Lung (tissue), 17 donors: ENCODE measurements at places on chromosomes 5 and 9. TPM values are rescaled to one million over a fixed set of nuclear protein-coding genes. Genes with fewer than 3 reads are reported as not detected.

GRCh38 chr5:90680921-90681563 is 122.4 kb downstream of the ADGRV1 start:
- no peak overlapping the region for H3K27ac ChIP-seq
- H3K4me3 ChIP-seq, result no peak overlapping the region
- DNase-seq, result no peak
- H3K4me1 ChIP-seq, result no peaks in the 10 kb centered on the region
- no peaks in the 10 kb centered on the region for H3K36me3 ChIP-seq

- no peak overlapping the region for H3K4me3 ChIP-seq
- H3K27me3 ChIP-seq, result no peaks in the 10 kb centered on the region
- H3K27ac ChIP-seq, result no peak overlapping the region
- no peaks in the 10 kb centered on the region for H3K36me3 ChIP-seq
- no peak for DNase-seq
- H3K4me1 ChIP-seq, result no peaks in the 10 kb centered on the region
These were observed 173.3 kb upstream of the CLINT1 start for GRCh38 chr5:158032246-158032645.

GRCh38 chr9:76957258-76957657 is 51.3 kb upstream of the PRUNE2 start:
- no peak for DNase-seq
- H3K27ac ChIP-seq, result no peak overlapping the region
- H3K36me3 ChIP-seq, result no peaks in the 10 kb centered on the region
- H3K4me3 ChIP-seq, result no peak overlapping the region
- no peaks in the 10 kb centered on the region for H3K4me1 ChIP-seq
- no peaks in the 10 kb centered on the region for H3K27me3 ChIP-seq

DNA sequence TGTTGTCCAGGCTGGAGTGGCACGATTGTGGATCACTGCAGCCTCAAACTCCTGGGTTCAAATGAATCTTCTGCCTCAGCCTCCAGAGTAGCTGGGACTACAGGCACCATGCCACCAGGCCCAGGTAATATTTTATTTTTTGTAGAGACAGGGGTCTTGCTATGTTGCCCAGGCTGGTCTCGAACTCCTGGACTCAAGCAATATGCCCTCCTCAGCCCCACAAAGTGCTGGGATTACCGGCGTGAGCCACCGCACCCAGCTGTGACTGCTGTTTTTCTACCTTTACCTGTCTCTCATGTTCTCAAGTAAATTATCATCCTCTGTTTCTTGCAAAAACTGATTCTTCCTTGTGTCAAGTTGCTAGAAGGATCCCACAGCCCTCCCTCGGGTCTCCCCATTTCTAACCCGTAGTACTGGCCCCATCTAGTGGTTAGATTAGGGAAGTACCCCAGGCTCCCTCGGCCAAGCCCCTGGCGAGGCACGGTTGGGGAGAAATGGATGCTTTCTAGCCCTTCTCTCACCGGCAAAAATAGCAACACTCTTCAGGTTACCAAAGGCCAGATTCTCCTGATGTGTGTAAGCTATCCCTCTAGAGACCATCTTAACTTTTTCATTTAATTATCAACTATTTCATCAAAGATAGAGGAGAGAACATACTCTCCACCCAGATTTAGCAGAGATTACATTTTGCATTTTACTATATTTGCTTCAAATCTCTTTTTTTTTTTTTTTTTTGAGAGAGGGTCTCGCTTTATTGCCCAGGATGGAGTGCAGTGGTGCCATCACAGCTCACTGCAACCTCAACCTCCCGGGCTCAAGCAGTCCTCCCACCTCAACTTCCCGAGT is 19.2 kb upstream of the TOR1B start:
- peaks cover 2% of the 10 kb centered on the region for H3K27me3 ChIP-seq
- H3K36me3 ChIP-seq, result no peaks in the 10 kb centered on the region
- no peaks in the 10 kb centered on the region for H3K4me1 ChIP-seq

PCDHB14 gene
- 10.6 TPM for total RNA-seq
